ENCODE measurements at places on chromosomes 1 and 21. TPM values are rescaled to one million over a fixed set of nuclear protein-coding genes. Genes with fewer than 3 reads are reported as not detected.

PSMD4 gene
- 180 TPM for total RNA-seq

CFHR2 gene
- total RNA-seq, result not detected

MFN2 gene
- 49.6 TPM for total RNA-seq

DESI2 gene
- total RNA-seq, result 27.3 TPM

NME7 gene
- total RNA-seq, result 14.2 TPM

LYPD8 gene
- not detected for total RNA-seq

Data from subcutaneous adipose tissue (tissue), 4 donors.